ENCODE measurements at places on chromosomes 1 and 21.

DNA sequence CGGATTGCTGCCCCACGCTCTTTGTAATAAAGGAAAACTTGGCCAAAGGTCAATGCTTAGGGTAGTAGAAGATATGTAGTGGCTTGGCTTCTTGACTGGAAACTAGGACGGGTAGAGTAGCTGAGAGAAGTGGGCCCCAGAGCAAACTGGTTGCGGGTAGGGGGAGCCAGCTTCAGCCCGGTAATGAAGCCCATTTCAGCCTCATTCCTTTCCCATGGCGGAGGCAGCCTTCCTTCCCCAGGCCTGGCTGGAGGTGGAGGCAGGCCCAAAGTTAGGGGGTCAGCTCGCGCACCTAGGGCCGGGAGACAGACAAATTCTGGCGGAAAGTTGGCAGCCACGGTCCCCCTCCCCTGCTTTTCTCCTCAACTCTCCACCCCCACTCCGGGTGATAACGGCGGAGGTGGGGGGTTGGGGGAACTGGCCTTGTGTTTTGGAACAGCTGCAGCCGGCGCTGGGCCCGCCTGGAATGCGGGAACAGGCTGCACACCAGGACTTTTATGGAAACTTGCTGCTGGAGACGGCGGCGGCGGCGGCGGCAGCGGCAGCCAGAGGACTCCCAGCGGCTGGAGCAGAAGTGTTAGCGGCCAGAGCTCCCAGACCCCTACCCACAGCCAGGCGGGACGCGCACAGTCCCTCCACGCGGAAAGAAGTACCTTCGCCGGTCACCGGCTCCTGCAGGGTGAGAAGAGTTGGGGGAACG is at the start of gene NEXN:
Gene NEXN (plus strand): TSS at position 544 of the 700 bp plus-strand sequence. CDS start 27,483 bp downstream, outside the sequence.
- peak; percentile 75 for DNase-seq

DNA sequence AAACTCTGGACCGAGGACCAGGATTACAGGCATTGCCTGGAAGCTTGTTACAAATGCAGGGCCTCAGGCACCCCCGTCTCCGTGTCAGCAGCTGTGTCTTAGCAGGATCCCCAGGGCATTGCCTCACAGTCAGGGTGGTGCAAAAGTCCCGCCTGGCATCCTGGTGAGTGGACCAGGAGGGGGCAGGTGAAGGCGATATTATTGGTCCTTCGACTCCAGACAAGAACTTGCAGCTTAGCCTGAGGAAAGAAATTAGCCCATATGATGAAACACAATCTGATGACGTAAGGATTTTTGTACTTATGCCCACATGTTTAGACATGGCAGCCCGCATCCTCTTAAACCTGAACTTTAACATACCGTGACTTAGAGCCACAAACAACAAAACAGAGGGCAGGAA is 40.8 kb downstream of the RSPH1 start:
- DNase-seq, result no peak

DNA sequence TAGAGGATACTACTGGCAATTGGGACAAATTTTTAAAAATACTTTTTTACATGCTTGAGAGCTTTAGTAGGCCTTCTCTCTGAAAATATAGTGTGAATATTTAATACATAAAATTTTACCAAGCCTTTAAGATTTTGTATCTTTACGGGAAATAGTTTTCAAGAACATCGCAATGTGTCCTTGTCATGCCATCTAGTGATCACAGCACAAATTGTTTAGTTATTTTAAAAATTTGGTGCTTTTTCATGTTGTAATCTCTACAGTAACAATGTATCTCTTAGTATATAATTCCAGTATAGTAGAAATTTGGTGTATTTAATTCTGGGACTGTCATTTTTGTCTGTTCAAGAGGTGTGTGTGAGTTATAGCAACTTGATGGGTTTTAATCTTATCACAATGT is 6.7 kb downstream of the CDC7 start:
- DNase-seq, result no peak

DNA sequence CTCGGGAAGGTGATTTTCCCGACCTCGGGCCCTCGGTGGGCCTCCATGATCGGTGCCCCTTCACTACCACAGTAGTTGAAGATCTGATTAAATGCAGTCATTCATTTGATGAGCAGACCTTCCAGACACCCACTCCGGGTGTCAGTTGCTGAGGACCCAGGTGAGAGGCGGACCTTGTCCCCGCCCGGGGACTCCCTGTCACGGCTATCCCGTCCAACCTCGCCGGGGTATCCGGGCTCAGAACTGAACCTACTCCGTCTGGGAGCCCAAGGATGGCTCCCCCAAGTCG is 22.6 kb downstream of the RNU1-3 start:
- DNase-seq, result no peak

- no peak for DNase-seq
These were observed 1237.2 kb downstream of the PLA2G4A start for GRCh38 chr1:188065917-188066316.

GRCh38 chr1:76425201-76426145 is 350.9 kb downstream of the ST6GALNAC3 start:
- no peak for DNase-seq

DNA sequence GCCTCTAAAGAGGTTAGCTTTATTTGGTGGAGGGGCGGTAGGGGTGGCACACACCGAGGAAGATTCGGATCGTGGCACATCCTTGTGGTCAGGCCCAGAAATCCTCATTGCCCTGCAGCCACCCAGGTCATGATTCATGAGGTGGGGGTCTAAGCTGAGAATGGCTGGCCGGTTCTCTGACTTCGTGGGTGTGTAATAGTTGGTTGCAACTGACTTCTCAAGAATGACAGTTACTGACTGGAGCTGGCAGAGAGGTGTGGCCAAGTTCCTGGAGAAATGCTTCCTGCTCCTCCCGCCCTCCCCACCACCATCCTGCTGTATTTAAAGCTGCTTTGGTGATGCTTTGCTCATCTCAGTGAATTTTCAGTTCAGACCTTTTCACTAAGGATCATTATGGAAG is 198.6 kb downstream of the KIF26B start:
- no peak for DNase-seq

- DNase-seq, result no peak
These were observed 160.8 kb downstream of the DISP1 start for GRCh38 chr1:222975472-222976122.

GRCh38 chr1:79681382-79681781 is 674.9 kb upstream of the ADGRL4 start:
- DNase-seq, result no peak

GRCh38 chr1:55320891-55321290 is 105.7 kb upstream of the USP24 start:
- no peak for DNase-seq

DNA sequence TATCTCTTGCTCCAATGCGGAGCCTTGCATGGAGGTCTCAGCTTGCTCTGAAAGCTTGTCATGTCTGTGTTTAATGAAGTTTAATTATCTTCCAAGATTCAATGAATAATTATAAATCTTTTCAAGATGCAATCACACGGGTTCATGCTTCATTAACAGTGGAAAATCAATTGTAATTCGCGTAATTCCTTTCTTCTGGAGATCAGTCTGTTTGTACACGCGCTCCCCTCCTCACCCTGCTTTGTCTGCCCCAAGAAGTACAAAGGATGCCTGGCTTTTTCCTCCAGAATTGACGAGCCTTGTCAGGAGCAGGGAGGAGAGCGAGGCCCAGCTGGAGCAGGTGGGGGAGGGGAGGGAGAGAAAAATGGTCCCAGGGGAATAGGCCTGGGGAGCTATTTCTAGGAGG is 65.0 kb upstream of the DISP3 start:
- no peak for DNase-seq

DNA sequence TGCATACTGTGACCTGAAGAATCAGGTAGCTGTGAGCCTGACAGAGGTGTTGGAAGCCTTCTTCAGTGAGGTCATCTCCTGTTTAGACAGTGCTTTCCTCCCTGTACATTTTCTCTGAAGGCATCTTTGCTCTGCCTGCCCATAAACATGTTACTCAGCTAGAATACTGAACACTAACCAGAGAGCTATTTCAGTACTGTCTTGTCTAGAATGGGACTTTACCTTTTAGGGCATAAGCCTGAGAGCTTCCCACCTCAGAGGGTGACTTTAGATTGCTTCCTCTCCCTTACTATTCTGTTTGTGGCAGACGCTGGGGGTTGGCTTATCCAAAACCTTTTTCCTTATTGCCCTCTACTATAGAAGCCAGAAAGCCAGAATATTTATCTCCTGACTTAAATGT is 23.3 kb upstream of the ZNF326 start:
- no peak for DNase-seq

DNA sequence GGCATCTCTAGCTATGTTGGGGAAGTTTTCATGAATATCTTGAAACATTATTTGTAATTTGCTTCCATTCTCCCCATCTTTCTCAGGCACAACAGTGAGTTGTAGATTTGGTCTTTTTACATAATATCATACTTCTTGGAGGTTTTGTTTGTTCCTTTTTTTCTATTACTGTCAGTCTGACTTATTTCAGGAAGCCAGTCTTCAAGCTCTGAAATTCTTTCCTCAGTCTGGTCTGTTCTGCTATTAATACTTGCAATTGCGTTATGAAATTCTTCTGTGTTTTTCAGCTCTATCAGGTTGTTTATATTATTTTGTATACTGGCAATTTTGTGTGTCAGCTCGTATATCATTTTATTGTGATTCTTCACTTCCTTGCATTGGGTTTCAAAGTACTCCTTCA is 424.6 kb upstream of the PTBP2 start:
- no peak for DNase-seq

GRCh38 chr1:178933709-178934490 is 63.0 kb upstream of the ANGPTL1 start:
- no peak for DNase-seq

DNA sequence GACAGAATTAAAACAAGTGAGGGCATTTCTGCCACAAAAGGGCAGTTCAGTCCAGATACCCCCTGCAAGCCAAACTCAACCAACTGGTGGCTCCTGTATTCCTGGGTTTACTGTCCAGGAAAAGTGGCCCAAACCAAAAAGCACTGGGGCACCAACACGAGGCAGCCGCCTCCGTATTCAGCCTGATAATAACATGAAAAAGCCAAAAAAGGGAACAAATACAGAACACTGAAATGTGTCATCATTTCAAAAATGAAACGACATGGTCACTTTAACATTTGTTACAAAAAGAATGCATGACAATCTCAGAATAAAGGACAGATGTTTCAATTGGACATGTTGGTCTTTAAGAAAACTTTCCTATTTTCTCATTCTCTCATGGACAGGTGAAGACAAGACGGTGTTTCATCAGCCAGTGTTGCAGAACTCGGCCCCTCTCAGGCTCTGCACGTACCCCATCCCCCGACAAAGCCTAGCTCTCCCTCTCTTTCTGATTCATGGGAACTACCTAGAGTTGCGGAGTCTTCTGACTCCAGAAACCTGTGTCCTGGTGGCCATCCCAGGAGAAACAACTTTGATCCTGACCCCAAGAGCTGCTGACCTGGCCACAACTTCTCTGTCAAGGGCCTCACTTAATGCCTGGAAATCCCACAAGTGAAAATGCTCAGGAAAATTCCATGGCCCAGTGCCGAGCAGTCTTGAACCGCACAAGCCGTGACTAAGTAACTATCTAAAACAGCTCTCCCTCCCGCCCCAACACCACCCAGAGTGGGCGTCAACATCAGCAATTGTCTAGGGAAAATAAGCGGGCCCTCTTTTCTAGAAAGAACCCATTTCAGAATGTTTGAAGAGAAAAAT is 27.1 kb downstream of the ZBTB17 start:
- no peak for DNase-seq

GRCh38 chr1:37020653-37021277 is 13.6 kb downstream of the GRIK3 start:
- peak; percentile 74 for DNase-seq

GRCh38 chr1:217182992-217183391 is 447.9 kb downstream of the GPATCH2 start:
- DNase-seq, result no peak

DNA sequence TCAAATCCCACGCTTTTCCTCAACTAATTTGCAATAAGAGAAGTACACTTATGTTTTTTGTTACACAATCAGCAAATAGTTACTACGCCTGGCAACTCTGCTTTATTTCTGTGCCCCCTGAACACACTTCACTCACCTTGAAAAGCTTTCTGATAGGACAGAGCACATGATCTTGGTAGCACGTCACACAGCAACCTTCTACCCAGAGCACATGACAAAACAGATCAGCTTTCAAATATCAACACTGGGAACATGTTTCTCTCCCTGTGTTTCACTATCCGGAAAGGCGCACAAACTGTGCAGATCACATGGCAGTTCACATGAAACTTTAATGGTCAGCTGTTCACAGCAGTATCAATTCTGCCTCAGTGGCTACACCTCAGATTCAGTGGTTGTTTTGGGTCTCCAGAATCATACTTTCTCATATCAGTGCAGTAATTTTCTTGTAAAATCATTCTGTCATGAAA is 2.2 kb downstream of the SLC19A2 start:
- DNase-seq, result no peak

DNA sequence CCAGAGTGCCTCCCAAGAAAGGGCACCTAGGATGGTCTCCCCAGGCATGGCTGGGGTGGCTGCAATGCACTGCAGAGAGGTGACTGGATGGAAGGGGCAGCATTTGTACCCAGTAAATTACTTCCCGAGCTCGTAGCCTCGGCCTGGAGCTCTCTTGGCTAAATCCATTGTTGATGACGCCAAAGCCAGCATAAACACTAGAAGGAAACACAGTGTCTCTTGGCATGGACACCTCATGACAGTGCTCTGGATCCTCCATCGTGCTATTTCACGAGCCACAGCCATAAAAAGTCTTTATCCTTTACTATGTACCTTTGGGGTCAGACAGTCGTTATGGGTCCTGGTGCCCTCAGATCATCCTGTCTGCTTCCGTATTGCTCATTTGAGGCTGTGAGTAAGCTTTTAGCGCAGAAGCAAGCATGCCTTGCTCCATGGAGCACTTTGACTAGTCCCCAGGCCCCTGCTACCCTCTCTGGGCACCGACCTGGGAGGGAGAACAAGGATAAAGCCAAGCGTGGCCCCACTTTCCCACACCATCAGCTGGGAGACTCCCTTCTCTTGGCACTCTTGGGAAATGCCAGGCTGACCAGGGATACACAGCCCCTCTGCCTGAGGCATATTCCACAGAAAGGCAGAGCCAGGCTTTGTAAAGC is 10.3 kb upstream of the PRELP start:
- no peak for DNase-seq

- DNase-seq, result no peak
These were observed 3.5 kb upstream of the SLC44A5 start for GRCh38 chr1:75614399-75614756.

DNA sequence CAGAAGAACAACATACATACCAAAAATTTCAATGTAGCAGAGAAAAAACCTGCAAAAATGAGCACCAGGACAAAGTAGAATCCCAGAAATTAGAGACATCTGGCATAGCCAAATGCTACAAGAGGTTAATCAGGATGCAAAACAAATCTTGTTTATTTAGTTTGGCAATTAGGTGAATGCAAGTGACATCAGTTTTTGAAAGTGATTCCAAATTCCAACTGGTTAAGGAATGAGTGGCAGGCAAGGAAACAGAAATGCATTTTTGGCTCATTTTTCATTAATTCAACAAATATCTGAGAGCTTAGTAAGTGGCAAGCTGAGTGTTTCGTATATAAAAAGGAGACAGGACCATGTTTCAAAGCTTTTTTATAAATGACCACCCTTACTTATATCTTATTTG is 21.3 kb downstream of the SCAF4 start:
- no peak for DNase-seq
